SK-N-SH (cell line): ENCODE measurements at places on chromosomes 5 and 9. TPM values are rescaled to one million over a fixed set of nuclear protein-coding genes. Genes with fewer than 3 reads are reported as not detected.

DNA sequence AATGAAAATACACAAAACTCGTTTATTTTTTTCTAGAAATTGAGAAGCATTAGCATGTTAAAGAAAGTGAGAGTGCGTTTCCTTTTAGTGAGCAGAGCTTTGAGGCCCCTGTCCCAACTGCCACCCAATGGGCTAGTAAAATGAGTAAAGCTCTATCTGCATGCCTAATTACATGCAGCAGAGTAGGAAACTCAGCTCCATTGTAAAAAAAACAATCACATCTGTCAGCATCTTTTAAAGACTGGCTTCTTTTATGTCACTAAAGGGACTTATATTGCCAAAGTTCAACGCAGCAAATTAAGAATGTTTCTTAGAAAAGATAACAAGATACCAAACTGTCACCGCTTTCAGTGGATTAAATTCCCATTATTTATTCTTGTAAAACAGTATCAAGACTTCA lies 154.0 kb downstream of the SNCAIP start:
- DNase-seq: no peak
- no peak overlapping the region for H3K4me3 ChIP-seq
- no peaks in the 10 kb centered on the region for H3K36me3 ChIP-seq
- H3K27me3 ChIP-seq: no peaks in the 10 kb centered on the region
- H3K27ac ChIP-seq: no peak overlapping the region
- no peaks in the 10 kb centered on the region for H3K4me1 ChIP-seq

DNA sequence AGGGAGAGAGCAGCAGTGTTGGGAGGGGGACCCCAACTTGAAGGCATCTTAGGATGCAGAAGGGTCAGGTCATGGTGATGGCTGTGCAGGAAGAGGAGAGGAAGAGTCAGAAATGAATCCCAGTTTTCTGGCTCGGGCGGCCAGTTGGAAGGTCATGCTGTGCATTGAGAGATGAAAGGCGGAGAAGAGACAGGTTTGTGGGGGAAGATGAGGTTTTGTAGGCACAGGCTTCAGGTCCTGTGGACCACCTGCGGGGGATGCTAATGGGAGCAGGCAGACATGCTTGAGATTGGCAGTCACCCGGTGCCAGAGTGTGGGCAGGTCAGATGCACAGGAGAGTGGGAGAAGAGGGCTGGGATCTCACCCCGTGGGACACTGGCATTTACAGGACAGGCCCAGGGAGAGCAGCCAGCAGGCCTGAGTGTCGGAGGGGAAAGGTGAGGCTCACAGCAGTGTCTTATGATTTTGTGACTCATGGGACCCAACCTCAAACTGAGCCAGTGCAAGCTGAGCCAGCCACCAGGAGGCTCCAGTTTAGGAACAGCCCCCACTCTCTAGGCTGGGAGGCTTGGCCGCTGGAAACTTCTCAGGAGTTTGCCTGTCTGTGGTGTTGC lies 17.5 kb downstream of the STXBP1 start:
- H3K27me3 ChIP-seq: no peaks in the 10 kb centered on the region
- H3K4me1 ChIP-seq: peaks cover 18% of the 10 kb centered on the region; the same call in 1 of the 2 replicates
- peaks cover 6% of the 10 kb centered on the region for H3K36me3 ChIP-seq
- DNase-seq: no peak

DNA sequence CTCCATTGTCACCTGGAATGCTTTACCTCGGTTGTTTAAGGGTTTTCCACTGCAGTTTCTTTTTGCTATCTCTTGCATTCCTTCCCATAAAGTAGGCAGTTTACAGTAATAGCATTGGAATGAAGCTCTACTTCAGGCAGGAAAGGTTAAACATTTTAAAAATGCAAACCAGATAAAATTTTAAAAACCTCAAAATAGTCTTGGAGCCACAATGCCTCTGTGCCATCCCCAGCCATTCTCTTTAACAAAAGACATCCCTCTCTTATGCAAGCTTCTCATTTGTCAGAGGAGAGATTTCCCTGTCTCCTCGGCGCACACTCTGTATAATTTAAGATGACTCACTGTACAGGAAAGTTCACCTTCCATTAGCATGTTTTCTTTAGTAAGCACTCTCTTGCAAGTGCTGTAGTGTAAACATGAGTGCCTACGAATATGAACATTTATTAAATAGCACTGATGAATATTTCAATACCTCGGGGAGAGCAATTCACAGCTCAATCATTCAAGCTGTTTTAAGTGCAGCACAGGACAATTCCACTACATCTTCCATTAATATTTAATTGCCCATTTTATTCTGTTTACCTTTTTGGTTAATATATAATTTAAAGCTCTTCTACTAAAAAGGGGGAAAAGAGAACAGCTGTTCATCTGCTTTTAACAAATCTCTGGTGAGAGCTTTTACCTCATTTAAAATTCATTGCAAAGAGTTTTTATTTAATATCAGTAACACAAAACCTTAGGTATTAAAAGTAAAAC lies 343.6 kb downstream of the SPATA31D1 start:
- H3K4me3 ChIP-seq: no peak overlapping the region
- H3K36me3 ChIP-seq: no peaks in the 10 kb centered on the region
- H3K27me3 ChIP-seq: no peaks in the 10 kb centered on the region
- H3K4me1 ChIP-seq: peaks cover 14% of the 10 kb centered on the region; the same call in 1 of the 2 replicates
- DNase-seq: no peak
- peak overlapping the region; percentile 77 for H3K27ac ChIP-seq

Gene RLN1
- polyA plus RNA-seq: 0.23 and 0.37 TPM in 2 replicates

DNA sequence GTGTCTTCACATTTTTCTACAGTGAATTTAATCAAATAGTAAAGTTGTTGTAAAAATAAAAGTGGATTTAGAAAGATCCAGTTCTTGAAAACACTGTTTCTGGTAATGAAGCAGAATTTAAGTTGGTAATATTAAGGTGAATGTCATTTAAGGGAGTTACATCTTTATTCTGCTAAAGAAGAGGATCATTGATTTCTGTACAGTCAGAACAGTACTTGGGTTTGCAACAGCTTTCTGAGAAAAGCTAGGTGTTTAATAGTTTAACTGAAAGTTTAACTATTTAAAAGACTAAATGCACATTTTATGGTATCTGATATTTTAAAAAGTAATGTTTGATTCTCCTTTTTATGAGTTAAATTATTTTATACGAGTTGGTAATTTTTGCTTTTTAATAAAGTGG lies 60.4 kb downstream of the MTAP start:
- DNase-seq: no peak
- no peaks in the 10 kb centered on the region for H3K4me1 ChIP-seq
- no peaks in the 10 kb centered on the region for H3K27me3 ChIP-seq

GRCh38 chr5:141846031-141846430 lies 32.2 kb downstream of the PCDH1 start:
- peak overlapping the region; percentile 80 for H3K27ac ChIP-seq
- DNase-seq: peak; percentile 82
- peaks cover 2% of the 10 kb centered on the region; the same call in 1 of the 2 replicates for H3K27me3 ChIP-seq

GRCh38 chr5:128378632-128379031 lies 159.4 kb downstream of the FBN2 start:
- H3K27ac ChIP-seq: no peak overlapping the region
- H3K4me3 ChIP-seq: no peak overlapping the region
- H3K4me1 ChIP-seq: no peaks in the 10 kb centered on the region
- H3K27me3 ChIP-seq: no peaks in the 10 kb centered on the region

GRCh38 chr5:58484505-58484904 lies 6.7 kb upstream of the GAPT start:
- no peak for DNase-seq
- H3K4me3 ChIP-seq: no peak overlapping the region
- no peaks in the 10 kb centered on the region; the same call in 1 of the 2 replicates for H3K27me3 ChIP-seq

GRCh38 chr5:178113841-178114324 lies 551 bp downstream of the N4BP3 start:
- peak overlapping the region; percentile 44 for H3K4me3 ChIP-seq
- DNase-seq: peak; percentile 49
- no peaks in the 10 kb centered on the region; the same call in 1 of the 2 replicates for H3K27me3 ChIP-seq

DNA sequence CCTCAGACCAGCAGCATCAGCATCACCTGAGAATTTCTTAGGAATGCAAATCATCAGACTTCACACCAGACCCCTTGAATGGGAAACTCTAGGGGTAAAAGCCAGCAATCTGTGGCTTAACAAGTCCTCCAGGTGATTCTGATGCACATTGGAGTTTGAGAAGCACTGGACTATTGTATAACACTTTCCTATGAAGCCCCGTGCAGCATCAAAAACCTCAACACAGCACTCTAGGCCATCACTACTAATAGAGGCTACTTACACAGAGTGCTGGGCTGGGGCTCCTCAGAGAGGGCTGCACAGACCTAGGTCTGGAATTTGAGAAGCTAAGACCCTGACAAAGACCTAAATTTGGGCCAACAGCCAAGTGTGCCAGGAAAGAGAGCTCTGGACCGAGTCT lies 95.7 kb upstream of the ARAP3 start:
- H3K27ac ChIP-seq: no peak overlapping the region
- no peak overlapping the region for H3K4me3 ChIP-seq
- H3K4me1 ChIP-seq: no peaks in the 10 kb centered on the region; the same call in 1 of the 2 replicates
- H3K36me3 ChIP-seq: no peaks in the 10 kb centered on the region
- no peak for DNase-seq
- no peaks in the 10 kb centered on the region; the same call in 1 of the 2 replicates for H3K27me3 ChIP-seq

GRCh38 chr9:92350740-92351133 lies 25.0 kb downstream of the CENPP start:
- H3K36me3 ChIP-seq: no peaks in the 10 kb centered on the region
- H3K27me3 ChIP-seq: no peaks in the 10 kb centered on the region
- no peak overlapping the region for H3K4me3 ChIP-seq
- peak overlapping the region; percentile 71 for H3K27ac ChIP-seq

GRCh38 chr5:31452314-31452713 lies 79.6 kb downstream of the DROSHA start:
- no peak overlapping the region for H3K27ac ChIP-seq
- no peaks in the 10 kb centered on the region for H3K27me3 ChIP-seq
- H3K4me3 ChIP-seq: no peak overlapping the region
- H3K4me1 ChIP-seq: no peaks in the 10 kb centered on the region
- no peak for DNase-seq

Gene TPPP
- 0.05 and 0.10 TPM in 2 replicates for polyA plus RNA-seq

GRCh38 chr5:179731791-179732411 lies 721 bp upstream of the MAML1 start:
- H3K4me3 ChIP-seq: 0 out of 2 replicates have a peak overlapping the region, but pooled peaks have one; percentile 3
- H3K27me3 ChIP-seq: no peaks in the 10 kb centered on the region
- 0 out of 2 replicates have a peak, but pooled peaks cover 13% of the 10 kb centered on the region for H3K4me1 ChIP-seq

Gene PRLR
- polyA plus RNA-seq: 0.13 and 0.34 TPM in 2 replicates

GRCh38 chr9:23826120-23826629 lies at the start of gene ELAVL2:
Gene ELAVL2 (minus strand): TSS chr9:23826240. CDS start chr9:23762234, 64,006 bp downstream.
- peaks cover 8% of the 10 kb centered on the region for H3K27me3 ChIP-seq
- H3K4me1 ChIP-seq: no peaks in the 10 kb centered on the region
- H3K4me3 ChIP-seq: peak within 1 kb of the TSS; percentile 75

DNA sequence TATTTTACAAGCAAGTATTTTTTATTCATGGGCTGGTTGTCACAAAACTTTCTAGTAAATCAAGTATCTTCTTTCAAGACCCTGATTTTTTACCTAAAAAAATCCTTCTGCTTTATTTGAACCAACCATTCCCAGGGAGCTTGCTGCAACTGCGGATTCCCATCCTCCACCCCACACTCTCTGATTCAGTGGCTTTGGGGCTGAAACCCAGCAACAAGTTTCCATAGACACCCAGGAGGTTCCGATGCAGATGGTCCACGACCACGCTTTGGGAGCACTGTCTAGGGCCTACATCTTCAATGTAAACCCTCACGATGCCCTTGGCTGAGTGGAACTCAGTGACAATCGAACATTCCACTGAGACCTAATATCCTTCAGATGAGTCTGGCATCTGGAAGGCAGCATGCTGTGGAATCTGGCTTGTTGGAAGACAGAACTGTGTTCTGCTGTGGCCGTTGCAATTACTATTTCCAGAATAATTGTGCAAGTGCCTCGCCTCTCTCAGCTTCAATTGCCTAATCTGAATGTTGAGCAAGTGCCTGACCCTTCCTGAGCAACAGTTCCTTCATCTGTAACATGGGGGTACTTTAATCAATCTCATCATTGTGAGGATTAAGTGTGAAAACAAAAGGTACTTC lies 105.1 kb downstream of the INSYN2B start:
- no peak for DNase-seq
- H3K4me3 ChIP-seq: no peak overlapping the region
- H3K27ac ChIP-seq: no peak overlapping the region
- H3K4me1 ChIP-seq: no peaks in the 10 kb centered on the region; the same call in 1 of the 2 replicates

GRCh38 chr5:177553671-177554429 lies 513 bp downstream of the FAM193B start:
- no peaks in the 10 kb centered on the region for H3K27me3 ChIP-seq
- H3K36me3 ChIP-seq: peaks cover 12% of the 10 kb centered on the region
- peak; percentile 83 for DNase-seq
- H3K27ac ChIP-seq: peak overlapping the region; percentile 77
- H3K4me3 ChIP-seq: peak overlapping the region; percentile 93

- peaks cover 46% of the 10 kb centered on the region for H3K36me3 ChIP-seq
- peaks cover 3% of the 10 kb centered on the region; the same call in 1 of the 2 replicates for H3K4me1 ChIP-seq
- no peak for DNase-seq
- H3K27ac ChIP-seq: no peak overlapping the region
- H3K27me3 ChIP-seq: no peaks in the 10 kb centered on the region
Observed at GRCh38 chr5:160023908-160024630, 15.1 kb downstream of the TTC1 start.

Gene PCDHA1
- 0.16 and 0.21 TPM in 2 replicates for polyA plus RNA-seq

DNA sequence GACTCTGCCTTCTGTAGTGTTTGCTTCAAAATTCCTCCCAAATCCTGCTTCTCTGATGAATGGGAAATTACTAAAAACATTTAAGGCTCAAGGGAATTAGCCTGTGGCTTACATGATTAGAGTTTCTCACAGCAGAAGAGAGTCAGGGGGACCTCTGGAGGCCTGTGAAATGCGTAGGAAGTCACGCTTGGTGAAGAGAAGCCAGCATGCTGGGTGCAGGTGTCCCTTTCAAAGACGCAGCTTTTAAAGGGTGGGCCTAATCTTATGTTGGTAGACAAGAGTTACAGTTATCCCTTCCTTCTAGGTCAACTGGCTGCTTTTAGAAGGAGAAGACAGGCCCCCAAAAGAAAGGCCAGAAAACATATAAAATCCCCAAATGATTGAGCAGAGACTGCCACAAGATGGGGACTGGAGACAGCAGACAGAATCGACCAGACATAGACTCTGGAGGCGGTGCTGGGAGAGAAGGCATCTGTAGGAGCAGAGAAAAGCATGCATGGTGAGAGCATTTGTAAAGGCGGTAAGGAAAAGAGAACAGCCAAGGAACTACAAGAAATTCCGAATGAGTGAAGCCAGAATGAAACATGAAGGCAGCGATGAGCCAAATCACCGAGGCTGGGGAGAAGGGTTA lies 42.3 kb downstream of the B4GALT1 start:
- no peak overlapping the region for H3K27ac ChIP-seq
- peaks cover 9% of the 10 kb centered on the region; the same call in 1 of the 2 replicates for H3K36me3 ChIP-seq
- no peaks in the 10 kb centered on the region for H3K27me3 ChIP-seq
- no peak overlapping the region for H3K4me3 ChIP-seq
- no peak for DNase-seq

Gene SPINK6
- polyA plus RNA-seq: not detected in 2 replicates

Gene ANKRD18A
- 0.02 and 0.08 TPM in 2 replicates for polyA plus RNA-seq

DNA sequence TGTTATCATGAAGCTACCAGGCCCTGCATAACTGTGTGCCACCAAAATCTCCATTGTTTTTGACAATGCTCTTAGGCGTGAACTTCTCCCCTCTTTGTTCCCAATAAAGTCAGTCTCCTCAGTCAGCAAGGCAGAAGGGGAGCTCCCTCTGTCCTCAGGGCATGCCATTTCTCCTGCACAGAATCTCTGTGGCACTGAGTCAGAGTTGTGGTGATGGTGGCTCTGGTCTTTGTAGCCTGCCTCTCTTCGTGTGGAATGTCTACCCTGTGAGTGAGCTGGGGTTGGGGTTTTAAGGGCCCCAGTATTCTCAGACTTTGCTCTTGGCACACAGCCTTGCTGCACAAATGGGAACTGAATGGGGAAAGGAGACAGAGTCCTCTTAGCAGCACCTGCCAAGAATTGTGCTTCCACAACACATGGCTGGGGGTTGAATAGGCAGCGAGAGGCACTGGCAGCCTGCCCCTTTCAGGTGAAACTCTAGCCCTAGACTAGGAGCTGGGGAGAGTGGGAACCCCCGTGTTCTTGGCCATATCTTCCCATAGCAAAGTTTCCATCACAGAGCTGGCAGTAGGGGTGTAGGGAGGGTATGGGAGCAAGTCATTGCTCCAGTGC lies 146.6 kb downstream of the SH3GL2 start:
- H3K4me1 ChIP-seq: no peaks in the 10 kb centered on the region
- no peak overlapping the region for H3K27ac ChIP-seq
- H3K27me3 ChIP-seq: no peaks in the 10 kb centered on the region
